NCI-H1694 (cell line): ENCODE measurements at places on chromosomes 6 and 20.

- DNase-seq: no peak
Observed at GRCh38 chr6:19869464-19869863, 32.3 kb downstream of the ID4 start.

GRCh38 chr20:64099880-64100565 is 7.3 kb downstream of the NPBWR2 start:
- no peak for DNase-seq

- DNase-seq: no peak
Observed at GRCh38 chr20:17560344-17561074, 9.4 kb upstream of the DSTN start.

- DNase-seq: no peak
Observed at GRCh38 chr6:67870321-67870720, 764.8 kb upstream of the ADGRB3 start.

DNA sequence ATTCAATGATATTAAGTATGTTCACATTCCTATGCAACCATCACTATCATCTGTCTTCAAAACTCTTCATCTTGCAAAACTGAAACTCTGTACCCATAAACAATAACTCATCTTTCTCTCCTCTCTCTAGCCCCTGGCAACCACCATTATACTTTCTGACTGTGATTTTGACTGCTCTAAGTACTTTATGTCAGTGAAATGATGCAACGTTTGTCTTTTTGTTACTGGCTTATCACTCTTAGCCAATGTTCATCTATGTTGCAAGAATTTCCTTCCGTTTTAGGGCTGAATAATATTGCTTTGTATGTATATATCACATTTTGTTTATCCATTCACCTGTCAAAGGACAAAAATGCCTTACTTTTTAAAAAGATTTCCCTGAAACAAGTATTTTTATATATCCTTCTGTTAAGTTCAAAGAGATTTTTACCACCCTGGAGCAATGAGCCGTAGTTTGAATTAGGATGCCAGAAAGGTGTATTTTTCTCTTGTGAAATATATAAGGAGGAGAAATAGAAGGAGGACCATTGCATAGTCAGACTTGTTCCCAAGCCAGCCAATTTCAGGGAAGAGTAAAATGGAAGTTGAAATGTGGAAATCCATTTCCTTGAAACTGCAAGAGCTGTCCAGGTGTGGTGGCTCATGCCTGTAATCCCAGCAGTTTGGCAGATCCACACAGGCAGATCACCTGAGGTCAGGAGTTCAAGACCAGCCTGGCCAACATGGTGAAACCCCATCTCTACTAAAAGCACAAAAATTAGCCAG is 4.0 kb upstream of the CGAS start:
- no peak for DNase-seq

DNA sequence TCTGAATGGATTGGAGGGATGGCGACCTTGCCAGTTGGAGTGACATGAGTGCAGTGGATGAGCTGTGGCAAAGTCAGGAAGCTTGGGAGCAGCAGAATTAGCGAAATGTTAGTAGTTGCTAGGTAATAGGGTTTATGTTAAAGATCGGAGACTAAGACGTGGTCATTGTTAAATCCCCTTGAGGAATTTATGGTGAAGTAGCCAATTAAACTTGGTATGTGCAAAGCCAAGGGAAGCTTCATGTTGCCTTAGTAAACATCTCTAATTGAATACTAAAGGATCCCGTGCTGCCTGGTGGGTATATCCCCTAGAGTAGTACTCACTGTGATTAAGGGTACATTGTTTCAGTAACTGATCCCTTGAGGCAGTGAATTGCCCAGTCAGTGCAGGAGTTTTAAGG is 106.0 kb downstream of the PRIM2 start:
- no peak for DNase-seq

DNA sequence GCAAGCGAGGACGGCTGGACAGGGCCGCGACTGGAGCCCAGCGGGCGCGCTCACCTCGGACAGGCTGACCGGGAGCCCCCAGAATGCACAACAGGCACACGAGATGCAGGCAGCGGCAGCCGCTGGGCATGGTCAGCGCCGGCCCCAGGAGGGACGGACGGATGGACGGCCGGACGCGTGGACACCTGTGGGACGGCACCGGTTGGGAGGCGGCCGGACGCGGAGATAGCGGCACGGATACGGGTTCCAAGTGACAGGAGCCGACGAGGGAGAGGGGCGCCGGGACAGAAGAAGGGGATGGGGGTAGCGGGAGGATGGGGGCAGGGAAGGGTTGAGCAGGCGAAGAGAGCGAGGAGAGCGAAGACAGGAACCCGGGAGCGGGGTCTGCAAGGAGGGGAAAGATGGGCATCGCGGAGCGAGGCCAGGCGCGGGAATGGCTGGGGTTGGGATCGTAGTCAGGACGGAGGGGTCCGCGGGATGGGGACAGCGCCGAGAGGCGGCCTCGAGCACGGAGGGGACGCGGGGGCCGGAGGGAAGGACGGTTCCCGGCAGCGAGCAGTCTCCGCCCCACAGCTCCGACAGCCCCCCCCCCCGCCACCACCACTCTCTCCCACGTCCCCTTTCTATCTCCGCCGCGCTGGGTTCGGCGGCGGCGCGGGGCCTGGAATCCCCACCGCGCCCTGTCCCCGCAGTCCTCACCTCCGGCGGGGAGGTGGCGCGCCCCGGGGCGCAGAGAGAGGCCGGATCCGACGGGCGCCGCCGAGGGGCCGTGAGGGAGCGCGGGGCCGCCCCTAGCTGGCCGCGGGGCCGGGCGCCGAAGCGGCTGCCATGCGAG is 435 bp downstream of the DLK2 start:
- no peak for DNase-seq

DNA sequence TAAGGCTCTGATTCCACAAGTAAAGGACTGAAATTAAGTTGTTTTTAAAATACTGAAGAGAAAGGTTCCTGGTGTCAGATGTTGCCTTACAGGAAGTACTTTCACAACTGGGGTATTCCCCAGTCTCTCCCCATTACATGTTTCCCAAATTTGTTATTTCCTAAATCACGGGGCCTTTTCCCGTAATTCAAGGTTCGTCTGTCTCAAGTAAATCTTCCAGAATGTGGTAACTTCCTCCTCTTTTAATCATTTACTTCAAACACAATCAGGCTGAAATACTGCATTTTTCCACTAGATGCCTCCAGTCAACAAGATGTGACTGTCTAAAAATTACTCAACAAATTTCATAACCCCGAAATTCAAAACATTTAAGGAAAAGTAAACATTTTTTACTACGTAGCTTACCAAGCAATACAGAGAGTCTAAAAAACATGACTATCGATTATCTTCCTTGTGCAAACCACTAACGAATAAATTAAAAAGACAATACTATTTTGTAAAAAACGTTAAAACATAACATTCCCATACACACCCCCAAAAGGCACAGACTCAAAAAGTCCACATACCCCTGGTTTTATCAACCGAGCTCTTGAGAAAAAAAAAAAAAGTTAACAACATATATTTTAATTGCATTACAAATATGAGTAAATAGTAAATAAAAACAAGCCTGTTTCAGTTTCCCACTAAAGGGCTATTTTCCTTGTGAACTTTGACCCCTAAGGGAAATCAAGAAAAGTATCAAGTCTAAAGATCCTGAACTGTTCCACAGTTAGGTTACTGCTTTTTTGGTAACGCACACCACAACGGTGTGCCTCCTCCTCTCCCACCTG is 1.7 kb downstream of the SOD2 start:
- DNase-seq: peak; percentile 12

- DNase-seq: no peak
Observed at GRCh38 chr6:157860505-157860991, 37.5 kb downstream of the SNX9 start.

DNA sequence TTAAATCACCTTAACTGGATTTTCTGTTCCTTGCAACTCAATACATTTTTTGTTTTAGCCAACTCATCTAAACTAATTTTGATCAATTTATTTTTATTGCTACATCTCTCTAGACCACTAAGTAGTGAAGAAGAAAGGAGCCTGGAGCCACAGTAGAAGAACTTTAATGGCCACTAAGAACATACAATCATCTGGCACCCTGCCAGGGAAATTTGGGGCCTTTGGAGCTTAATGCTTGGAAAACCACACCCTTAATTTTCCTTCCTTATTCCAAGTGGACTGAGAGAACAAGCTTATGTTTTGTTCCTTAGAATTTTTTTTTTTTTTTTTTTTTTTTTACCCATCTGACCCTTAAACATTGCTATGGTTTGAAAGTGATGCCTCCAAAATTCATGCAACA is 12.0 kb upstream of the GMDS start:
- no peak for DNase-seq

- no peak for DNase-seq
Observed at GRCh38 chr6:166485651-166486535, 100.6 kb downstream of the RAMACL start.

DNA sequence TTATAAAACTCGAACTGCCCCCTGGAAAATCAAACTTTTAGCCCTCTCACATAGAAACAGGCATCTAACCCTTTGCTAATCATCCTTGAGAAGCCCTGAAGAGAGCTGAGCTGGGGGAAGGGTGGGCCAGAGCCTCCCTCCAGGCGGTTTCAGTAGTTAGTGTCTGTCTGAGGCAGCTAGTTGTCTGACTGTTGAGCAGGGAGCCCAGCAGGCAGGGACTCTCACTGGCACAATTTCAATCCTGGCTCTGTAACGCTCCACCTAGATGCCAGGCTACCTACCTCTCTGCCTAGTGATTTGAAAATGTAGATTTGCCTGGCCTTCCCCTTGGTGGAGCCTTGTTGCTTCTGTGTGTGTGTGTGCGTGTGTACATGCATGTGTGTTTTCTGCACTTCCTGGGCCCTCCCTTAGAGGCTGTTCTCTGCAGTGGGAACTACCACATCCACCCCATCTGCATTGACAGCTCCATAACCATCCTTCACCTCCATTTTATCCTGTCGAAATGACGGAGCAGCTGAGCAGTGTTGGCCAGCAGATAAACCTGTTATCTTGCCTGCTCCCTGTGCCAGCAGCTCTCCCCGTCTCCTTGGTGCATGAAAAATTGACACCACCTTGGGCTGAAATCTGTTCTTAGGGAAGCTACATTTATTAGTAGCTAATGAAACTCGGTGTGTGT is 69.6 kb upstream of the VSTM2L start:
- DNase-seq: no peak

DNA sequence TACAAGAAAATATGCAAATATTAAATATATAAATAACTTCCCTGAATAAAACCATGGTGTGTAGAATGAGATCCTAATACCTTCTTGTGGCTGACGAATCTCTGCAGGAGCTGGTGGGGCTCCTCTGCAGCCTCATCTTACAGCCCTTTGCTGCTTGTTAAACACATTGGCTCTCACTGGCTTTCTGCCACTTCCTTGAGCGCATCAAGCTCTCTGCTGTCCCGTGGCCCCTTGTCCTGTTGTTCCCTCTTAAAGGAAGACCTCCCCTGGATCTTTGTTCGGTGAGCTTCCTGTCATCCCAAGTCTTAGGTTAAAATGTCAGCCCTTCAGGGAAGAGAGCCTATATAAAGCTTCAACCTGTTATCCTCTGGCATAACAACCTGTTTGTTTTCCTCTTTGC is 519.6 kb downstream of the DOK5 start:
- no peak for DNase-seq

GRCh38 chr20:48619126-48620101 is 208.4 kb downstream of the PREX1 start:
- peak; percentile 75 for DNase-seq

GRCh38 chr20:1858871-1859270 is 36.3 kb upstream of the SIRPA start:
- no peak for DNase-seq

GRCh38 chr6:107323133-107323785 is 136.1 kb downstream of the PDSS2 start:
- DNase-seq: no peak

DNA sequence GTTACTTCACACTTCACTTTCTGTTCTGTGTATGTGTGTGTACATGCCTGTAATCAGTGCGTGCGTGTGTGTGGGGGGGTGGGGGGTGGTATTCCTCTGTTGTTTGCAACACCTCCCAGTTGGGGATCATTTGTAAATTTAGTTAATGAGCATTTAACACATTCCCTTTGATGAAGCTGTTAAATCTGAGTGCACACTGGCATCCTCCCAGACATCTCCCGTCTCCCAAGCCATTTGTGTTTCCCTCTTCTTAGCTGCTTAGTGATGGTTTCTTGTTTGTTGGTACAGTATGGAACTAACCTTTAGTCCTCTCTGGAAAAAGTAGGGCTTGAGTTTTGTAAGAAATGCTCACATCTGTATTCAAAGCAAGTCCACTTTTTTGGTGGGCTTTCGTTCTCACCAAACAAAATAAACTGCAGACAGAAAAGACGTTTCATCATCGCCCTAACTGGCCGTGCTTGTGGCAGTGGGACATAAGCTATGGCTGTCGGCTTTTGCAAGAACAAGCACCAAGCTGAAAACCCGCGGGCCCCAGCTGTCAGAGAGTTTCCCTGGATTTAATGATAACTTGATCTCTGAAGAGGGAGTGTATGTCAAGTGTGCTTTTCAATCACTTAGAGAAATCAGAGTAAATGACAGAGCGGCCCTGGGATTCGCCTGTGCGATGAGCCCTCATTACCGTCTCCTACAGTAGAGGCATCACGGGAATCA is 54.9 kb upstream of the SASH1 start:
- no peak for DNase-seq

DNA sequence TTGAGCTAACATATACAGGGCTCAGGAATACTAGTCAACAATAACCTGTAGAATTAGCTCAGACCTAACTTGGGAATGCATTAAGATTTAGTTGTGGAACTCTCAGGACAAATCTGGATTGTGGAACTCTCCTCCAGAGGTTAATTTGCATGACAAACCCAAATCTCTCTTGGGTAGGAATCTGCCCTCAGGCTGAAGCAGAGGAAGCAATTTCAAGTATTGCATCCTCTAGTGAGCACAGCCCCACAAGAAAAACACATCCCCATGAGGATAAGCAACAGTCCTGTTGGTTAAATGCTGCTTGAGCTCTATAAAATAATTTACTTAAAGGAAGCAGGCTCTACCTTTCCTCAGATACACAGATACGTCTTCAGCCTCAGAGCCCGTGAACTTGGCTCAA is 170.9 kb upstream of the STXBP5 start:
- no peak for DNase-seq

DNA sequence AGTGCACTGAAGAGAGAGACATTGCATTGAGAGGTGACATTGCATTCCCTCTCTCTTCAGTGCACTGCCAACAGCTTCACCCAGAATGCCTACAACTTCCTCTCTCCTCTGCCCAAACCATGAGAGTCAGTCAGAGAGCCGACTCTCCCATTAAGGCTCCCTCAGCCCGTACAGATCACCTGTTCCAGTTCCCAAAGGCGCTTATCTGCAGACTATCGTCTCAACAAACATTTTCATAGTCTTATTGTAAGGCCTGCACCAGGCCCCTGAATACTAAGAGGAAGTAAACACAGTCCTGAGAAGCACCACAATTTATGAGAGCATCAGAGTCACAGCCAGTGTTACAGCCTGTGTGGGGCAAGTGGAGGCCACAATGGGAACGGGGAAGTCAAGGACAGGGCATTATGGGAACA is 53.7 kb downstream of the GFOD1 start:
- no peak for DNase-seq

GRCh38 chr6:116876635-116877611 is at the start of gene RFX6:
Gene RFX6, plus strand, starts transcription at chr6:116877242. Its CDS starts 34 bp downstream, at chr6:116877276.
- no peak for DNase-seq
